ENCODE measurements at places on chromosomes 1 and 21.

- no peak for DNase-seq
Observed at GRCh38 chr21:36700971-36701755, 2.2 kb downstream of the SIM2 start.

- no peak for DNase-seq
Observed at GRCh38 chr1:198902655-198903054, 263.8 kb downstream of the PTPRC start.

- DNase-seq = peak; percentile 40
Observed at GRCh38 chr1:104018922-104019674, 269.4 kb downstream of the AMY1C start.

DNA sequence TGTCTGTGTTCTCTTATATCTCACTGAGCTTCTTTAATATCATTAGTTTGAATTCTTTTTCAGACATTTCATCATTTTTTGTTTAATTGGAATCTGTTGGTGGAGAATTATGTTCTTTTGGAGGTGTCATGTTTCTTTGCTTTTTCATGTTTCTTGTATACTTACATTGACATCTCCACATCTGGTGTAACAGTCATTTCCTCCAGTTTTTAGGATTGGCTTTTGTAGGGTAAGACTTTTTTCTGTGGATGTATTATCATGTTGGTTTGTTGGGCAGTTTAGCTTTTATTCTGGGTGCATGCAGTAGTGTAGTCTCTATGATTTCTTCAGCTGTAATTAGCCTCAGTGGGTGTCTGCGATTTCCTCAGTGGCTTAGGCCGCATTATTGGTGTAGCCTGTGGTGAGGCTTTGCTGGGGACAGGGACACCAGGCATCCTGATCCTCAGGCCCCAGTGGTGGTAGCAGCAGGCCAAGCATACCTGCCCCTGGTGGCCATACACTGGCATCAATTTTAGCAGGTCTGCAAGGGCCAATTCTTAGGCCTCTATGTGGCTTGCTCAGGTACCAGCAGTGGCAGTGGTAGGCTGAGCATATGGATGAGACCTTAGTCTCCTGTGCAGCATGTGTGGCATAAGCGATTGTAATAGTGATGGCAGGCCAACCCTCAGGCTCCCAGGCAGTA, 77.6 kb upstream of the SAMD13 start:
- no peak for DNase-seq

GRCh38 chr1:194705123-194705854, 1518.9 kb upstream of the B3GALT2 start:
- no peak for DNase-seq

GRCh38 chr1:87959236-87959635, 630.6 kb downstream of the LMO4 start:
- no peak for DNase-seq

All from islet precursor cell (in vitro differentiated cells).